NCI-H187 (cell line): ENCODE measurements at places on chromosomes 11 and 22.

GRCh38 chr11:133522344-133522743 is 10.0 kb downstream of the OPCML start:
- DNase-seq: no peak

GRCh38 chr11:74845978-74846517 is 97.4 kb downstream of the RNF169 start:
- DNase-seq: no peak

DNA sequence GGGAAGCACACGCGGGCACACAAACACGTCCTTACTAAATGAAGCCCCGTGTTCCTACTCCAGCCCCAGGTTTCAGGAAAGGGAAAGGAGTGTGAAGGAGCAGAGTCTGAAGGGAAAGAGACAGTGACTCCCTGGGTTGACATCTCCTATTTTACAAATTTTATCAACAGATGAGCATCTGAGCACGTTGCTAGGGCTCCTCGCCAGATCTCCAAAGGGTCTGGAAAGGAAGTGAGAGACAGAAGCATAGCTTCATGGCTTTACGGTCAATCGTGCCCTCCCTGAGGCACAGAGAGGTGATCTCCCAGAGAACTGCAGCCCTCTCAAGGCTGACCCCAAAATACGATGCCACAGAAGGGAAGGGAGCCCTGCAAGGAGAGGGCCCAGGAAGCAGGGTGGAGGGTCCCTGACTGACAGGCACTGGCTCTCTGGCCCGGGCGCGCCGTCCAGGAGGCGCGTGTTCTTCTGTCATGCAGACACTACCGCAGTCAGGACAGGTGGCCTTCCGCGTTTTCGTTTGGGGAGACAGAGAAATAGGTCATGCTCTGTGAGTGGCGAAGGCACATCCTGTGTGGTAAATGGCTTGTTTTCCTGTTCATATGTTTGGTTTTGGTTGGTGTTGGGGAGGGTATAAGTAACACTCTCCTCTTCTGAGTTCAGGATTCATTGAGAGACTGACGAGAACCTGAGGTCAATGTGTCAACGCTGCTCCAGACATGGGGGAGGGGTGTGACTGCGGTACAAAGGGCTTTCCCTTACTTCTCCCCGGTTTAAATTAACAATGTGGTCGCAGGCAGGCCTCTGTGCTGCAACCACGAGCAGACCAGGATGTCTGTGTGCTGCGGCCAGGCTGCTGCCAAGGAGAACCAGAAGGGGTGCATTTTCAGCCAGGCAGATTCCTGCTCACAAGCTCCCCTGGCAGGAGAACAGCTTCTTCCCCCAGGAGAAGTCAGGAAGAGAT is 813.3 kb downstream of the OPCML start:
- DNase-seq: no peak

DNA sequence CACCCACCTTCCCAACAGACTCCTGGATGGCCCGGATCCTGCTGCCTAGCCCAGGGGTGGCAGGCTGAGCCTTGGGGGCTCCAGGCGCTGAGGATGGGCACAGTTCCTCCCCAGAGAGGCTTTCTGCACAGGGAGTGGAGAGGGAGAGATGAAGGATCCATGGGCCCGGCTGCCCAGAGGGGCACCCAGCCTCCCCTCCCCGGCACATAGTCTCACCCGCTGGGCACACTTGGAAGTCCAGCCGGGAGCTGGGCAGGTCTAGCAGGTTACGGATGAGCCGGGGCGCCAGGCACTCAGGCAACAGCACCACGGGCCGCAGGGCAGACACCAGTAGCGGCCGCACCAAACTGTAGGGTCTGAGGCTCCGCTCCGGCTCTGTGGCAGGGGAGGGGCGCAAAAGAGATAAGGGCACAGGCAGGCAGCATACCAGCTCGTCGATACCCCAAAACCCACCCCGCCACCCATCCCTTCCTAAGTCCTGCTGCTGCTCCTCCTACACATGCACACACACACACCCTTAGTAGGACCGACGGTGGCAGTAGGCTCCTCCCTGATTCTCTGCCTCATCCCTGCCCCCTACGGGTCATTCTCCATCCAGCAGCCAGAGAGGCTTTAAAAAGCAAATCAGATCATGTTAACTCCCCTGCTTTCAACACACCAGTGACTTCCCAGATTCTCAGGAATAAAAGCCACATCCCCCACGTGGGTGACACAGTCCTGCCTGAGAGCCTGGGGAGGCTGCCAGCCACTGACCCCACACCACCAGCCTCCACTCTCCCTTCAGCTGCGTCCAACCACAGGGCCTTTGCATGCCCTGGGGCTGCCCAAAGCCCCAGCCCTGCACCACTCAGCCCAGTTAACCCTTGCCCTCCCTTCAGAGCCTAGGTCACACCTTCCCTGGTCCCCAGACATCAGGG is 6.5 kb upstream of the MFNG start:
- DNase-seq: no peak

GRCh38 chr11:131866535-131867400 is 496.4 kb downstream of the NTM start:
- DNase-seq: no peak

- DNase-seq: no peak
Measured at GRCh38 chr11:87190071-87190470, 152.3 kb downstream of the TMEM135 start.

DNA sequence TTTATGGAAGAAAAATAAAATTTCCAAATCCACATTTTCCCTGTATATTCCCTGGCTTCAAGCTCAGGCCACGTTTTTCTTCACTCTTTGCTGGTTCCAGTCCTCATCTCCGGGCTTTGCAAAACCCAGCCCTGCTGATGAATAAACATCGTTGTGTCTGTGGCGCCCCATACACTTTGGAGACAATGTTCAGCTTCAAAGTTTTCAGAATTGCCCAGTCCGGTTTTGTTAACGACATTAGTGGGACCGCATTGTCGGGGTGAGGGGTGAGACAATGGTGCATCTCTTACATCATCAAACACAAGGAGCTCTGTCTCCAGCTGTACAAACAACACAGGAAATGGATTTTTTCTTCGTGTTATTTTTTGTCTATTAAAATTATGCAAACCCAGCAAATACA is 53.4 kb upstream of the HTATIP2 start:
- DNase-seq: no peak

DNA sequence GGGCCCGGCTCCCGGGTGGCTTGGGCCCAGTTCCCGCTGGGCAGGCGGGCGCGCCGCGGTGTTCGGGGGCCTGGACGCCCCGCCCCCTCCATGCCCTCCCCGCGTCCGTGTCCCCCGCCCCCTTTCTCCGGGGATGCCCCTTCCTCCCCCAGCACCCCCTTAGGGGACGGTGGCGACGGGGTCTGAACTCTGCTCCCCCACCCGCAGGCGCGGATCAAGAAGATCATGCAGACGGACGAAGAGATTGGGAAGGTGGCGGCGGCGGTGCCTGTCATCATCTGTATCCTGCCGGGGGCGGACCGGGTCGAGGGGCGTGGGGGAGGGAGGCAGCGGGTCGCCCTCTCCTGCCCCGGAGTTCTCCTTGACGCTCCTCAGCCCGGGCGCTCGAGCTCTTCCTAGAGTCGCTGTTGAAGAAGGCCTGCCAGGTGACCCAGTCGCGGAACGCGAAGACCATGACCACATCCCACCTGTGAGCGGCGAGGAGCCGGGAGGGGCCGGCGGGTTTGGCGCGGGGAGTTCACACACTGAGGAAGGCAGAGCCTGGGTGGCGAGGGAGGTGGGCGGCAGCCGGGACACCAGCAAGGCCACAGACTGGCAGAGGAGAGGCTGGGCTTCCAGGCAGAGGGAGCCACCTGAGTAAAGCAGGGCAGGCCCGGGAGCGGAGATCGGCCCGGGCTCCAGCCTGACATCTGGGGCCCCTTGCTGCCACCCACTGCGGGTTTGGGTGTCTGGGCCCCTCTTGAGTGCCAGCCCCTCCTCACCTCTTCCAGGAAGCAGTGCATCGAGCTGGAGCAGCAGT is 546 bp downstream of the DRAP1 start:
- DNase-seq: no peak

DNA sequence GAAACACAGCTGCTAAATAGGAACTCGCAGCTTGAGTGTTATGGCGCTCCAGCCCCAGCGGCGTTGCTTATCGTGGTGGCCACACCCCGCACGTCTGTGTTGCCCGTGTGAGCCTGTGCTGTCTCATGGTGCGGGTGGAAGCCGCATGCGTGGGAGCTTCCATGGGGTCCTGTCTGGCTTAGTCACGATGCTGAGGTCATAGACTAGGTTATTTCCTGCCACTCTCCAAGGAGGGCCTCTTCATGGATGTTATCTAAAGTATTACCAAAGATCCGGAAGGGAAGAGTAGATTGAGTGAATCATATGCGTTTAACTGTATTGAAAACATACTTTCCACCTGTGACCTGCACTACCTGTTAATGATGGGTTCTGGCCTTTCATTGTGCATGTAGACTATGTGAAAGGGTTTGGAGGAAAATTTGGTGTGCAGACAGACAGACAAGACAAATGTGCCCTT is 21.7 kb downstream of the CTTN start:
- no peak for DNase-seq

DNA sequence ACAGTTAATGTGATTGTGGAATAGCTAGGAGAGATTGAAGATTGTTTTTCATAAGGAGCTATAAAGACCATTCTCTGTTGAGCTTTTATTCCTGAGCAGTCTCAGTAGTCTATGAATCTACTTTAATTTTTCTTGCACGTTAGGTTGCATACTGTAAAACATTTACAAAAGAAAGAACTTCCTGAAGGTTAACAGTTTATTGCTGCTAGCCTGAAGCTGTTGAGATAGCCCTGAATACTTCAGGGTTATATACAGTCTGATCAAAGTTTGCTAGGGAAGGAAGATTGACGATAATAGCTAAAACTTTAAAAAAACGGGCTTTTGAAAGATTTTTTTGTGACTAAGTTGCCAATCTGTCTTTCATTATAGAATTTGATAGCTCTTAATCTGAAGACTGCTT is 64.8 kb downstream of the PPP6R3 start:
- no peak for DNase-seq

DNA sequence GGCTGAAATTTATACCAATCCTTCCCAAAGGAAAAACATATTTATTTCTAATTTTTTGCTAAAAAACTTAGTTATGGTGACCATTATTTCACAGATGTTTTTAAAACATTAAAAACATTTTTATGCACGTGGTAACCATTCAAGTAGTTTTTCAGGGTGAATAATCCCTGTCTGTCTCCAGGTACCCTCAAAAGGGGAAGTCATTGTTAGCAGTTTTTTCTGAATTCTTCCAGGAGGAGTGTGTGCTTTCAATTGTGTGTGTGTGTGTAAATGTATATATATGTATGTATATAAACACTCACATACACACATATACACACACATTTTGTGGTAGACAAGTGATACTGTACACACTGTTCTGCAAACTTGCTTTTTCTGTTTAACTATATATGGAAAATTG is 43.9 kb downstream of the MIAT start:
- no peak for DNase-seq

DNA sequence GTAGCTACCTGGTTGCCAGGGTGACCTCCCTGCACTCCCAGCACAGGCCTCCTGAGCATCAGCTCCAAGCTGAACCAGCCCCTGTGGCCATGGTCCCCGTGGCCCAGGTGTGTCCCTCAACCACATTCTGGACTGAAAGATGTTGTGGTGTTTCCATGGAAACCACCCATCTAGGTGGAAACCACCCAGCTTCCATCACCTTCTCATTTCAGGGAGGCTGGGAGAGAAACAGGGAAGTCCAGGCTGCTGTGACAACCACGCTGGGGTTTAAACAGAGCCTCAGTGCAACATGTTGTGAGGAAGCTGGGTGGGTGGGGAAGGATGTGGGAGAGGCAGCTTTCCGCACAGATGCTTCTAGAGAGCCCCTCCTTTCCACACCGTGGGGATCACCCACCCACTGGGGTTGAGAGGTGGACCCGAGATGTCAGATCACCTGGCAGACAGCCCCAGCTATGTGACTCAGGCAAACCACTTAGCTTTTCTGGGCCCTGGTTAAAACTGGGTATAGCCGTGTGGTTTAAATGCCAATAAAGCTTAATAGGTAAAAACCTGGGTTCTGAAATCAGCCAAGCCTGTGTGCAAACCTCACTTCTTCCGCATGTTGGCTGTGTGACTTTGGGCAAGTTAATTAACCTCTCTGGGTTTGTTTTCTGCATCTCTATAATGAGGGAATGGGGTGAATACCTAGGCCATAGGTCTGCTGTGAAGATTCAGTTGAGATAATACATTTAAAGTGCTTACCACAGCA is 46.4 kb downstream of the CD82 start:
- DNase-seq: no peak

DNA sequence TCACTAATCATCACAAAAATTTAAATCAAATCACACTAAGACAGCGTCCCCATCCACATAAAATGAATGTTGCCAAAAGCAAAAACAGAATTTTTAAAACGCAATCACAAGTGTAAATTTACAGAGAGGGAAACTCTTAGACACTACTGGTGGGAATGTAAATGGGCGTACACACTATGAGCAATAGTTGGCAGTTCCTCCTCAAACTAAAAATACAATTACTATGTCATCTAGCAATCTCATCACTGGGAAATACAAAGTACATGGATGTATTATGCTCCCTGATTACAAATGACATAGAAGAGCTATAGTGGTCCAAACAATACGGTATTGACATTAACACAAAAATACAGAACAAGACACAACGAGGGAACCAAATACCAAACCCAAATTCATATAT is 8.7 kb upstream of the RGL4 start:
- DNase-seq: no peak

- DNase-seq: no peak
Measured at GRCh38 chr22:25076336-25076735, 123.3 kb upstream of the CRYBB3 start.

GRCh38 chr11:36114095-36114494 is 170.2 kb downstream of the LDLRAD3 start:
- no peak for DNase-seq

DNA sequence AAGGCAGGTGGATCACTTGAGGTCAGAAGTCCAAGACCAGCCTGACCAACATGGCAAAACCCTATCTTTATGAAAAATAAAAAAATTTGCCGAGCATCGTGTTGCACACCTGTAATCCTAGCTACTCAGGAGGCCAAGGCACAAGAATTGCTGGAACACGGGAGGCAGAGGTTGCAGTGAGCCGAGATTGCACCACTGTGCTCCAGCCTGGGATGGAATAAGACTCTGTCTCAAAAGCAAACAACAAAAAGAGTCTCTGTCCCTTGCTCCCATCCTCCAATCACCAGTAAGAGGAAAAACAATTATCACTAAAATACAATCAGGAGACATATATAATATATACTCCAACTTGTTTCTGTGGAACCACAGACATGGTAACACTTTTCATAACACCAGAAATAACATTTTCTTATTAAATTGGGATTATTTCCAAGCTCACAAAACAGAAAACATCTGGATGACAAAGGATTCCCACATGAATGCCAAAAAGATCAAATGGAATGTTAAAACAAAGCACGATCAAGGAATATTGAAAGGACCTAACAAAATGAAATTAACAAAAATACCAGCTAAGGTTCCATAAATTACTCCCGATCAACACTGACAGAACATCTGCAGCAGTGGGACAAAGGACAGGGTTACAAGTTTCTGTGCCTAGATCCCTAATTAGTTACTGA is 15.2 kb downstream of the FCHSD2 start:
- DNase-seq: no peak
